Ecto neural progenitor cell (in vitro differentiated cells): ENCODE measurements at places on chromosomes 7 and 10.

DNA sequence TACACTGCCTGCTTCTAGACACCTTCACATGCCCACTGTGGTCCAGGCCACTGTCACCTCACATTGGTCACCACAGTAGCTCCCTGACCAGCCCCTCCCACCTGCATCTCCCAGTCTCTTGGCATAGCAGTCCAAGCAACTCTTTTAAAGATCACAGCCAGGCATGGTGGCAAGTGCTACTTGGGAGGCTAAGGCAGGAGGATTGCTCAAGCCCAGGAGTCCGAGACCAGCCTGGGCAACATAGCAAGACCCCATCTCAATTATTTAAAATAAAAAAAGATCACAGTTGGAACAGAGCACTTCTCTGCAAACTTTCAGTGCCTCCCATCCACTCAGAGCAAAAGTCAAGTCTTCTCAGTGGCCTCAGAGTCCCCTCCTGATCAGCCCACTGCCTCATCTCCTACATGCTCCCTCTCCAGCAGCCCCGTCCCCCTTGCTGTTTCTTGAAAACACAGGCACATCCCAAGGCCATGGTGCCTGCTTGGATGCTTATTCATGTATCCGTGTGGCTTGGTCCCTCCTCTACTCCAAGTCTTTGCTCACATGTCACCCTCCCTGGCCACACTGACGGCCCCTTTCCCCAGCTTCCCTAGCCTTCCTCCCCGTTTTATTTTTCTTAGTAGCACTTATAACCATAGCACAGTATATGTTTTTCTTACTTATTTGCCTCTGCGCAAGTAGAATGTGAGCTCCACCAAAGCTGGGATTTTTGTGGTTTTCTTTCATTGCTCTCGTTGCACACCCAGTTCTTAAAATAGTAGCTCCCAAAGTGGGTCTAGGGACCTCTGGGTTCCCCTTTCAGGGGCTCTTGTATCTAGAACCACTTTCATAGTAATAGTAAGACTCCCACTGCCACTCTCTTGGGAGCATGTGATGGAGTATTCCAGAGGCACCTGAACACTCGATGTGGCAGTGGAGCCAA is 19.5 kb downstream of the TSPAN15 start:
- no peak for DNase-seq

- no peak for DNase-seq
Observed at GRCh38 chr10:8897769-8898168, 843.3 kb downstream of the GATA3 start.

DNA sequence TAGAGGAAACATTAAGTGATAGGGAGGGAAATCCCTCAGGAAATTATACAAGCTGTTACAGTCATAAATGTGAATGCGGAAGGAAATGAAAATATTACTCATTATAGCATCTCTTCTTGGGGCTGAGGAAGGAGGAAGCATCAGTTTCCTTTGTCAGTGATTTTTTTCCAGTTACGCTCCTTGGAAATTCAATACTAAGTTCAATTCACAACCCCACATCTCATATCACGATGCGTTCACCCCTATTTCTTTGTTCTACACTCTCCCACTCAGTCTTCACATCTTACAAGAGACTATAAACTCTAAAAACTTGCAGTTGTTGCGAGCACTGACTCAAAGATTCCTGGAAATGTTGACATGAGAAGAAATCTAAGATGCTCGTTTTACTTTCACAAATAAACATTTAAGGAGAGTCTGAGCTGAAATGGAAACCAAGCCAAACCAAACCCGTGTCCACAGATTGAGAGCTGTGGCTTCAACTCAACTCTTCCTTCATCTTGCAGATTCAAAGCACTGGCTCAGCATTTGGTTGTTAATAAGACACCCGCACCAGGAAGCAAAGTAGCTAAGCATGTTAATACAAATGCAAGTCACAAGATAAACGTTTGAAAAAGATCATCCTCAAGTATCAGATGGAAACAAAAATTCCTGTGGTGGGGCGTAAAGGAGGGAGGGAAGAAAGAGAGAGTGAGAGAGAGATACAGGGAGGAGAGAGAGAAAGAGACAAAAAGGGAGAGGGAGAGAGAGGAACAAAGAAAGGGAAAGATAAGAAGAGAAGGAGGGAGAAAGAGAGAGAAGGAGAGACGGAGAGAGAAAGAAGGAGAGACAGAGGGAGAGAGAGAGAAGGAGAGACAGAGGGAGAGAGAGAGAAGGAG is 150.0 kb upstream of the RSU1 start:
- no peak for DNase-seq

- DNase-seq = no peak
Observed at GRCh38 chr7:110870926-110871325, 220.0 kb upstream of the LRRN3 start.

DNA sequence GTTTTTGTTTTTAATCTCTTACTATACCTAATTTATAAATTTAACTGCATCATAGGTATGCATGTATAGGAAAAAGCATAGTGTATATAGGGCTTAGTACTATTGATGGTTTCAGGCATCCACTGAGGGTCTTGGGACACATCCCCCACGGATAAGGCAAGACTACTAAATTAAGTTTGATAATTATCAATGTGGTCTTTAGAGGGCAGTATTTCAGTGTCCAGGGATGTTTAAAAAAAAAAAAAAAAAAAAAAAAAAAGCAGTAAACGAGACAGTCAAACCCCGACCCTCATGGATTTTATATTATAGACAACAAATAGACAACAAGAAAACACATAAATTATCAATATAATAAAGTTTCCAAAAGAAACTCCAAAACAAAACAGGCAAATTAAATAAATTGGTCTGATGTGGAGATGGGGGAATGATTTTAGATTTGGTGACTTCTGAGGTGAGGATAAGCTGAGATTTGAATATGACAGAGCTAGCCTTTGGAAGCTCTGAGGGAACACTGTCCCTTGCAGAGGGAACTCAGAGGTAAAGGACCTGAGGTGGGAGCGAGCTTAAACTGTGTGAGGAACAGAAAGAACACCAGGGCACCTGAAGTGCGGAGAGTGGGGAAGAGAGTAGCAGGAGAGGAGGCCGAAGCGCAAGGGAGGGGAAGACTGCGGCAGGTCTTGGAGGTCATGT is 14.8 kb downstream of the ACSM6 start:
- no peak for DNase-seq
